Stimulated activated CD4-positive, alpha-beta T cell treated with anti-CD3 and anti-CD28 coated beads, Interleukin-12 subunit alpha, Interleukin-12 subunit beta, amount 100 ng/mL, for 48 hours (primary cell): ENCODE measurements at places on chromosomes 13 and 19.

GRCh38 chr13:111846391-111847159 is 220.4 kb upstream of the SOX1 start:
- DNase-seq = no peak

DNA sequence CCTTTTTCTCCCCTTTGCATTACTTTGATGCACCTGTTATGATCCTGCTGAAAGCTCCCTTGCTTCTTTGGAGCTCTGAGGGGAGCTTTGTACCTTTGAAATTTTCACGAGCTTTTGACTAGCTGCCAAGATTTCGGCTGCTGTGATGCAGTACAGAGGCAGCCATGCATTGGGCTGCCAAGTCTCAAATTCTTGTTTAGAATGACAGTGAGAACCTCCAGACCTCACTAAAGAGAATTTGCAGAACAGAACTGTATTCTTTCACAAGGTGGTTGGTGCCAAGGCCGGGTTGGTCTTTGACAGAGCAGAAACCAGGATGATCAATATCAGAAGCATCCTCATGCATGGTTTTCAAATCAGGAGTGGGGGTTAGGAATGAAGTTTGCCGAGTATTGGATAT is 414.8 kb downstream of the GPC5 start:
- no peak for DNase-seq

- DNase-seq = no peak
Measured at GRCh38 chr13:33956346-33956745, 138.4 kb downstream of the RFC3 start.

DNA sequence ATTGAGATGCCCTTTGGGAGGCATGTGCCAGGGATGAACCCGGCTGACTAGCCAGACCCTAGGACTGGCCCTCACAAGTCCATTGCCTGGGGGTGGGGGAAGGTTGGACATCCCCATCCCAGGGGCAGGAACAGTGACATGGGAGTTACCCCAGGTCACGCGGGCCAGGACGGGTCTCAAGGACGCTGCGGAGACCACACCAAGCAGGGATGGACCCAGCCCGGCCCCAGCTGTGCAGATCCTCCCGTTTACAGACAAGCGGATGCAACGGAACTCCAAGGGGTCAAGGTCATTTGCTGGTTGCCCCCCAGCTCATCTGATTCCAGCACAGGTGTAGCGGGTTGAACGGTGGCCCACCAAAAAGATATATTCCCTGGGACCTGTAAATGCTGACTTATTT is 20.0 kb downstream of the F2RL3 start:
- no peak for DNase-seq

DNA sequence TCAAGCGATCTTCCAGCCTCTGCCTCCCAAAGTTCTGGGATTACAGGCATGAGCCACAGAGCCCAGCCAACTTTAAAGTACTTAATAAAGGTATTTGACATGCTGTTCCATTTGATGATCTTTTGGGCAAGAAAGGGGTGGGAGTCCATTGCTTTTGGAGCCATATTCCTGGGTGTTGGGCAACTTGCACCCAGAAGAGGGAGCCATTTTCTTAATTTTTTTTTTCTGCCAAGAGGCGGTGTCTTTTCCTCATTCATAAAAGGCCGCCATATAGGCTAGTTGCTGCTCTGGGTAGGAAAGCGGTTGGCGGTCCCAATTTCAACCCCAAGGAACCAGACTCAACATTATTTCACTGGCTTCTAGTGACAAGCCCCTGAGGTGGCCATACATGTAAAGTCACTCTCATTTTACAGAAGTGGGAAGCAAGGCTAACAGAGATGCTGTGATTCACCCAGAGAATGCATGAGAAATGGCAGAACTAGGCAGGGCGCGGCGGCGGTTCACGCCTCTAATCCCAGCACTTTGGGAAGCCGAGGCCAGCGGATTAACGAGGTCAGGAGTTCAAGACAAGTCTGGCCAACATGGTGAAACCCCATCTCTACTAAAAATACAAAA is 139.6 kb downstream of the CACNA1A start:
- no peak for DNase-seq

DNA sequence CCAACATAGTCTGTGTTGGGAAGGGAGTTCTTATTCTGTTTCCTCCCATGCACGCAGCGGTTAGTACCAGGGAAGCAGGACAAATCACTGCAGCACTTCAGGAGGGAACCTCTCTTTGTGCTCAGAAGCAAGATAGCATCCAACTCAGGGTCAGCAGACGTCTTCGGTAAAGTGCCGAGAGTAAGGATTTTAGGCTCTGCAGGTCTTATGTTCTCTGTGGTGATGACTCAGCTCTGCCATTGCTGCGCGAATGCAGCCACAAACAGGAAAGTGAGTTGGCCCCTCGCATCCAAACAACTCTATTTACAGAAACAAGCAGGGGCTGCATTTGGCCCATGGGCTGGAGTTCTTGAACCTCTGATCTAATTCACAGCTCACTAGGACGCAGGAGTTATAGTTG is 122.1 kb upstream of the SPATA13 start:
- no peak for DNase-seq

DNA sequence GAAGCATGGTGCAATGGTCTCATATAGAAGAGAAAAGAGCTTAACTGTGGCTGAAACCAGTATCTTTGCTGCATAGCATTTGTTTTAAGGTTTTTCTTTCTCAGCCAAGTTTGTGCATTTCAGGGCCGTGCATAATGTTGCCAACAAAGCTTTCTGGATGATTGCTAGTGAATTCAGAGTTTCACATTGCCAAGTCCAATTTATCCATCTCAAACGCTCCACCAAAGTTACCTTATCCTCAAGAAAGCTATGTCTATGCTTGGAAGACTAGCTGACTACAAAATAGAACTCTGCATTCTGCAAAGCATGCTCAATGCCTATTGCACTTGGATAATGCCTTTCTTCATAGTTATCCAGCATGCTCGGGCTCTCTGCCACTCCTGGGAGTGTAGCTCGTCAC is 535.8 kb upstream of the SGCG start:
- DNase-seq = no peak

- DNase-seq = no peak
Measured at GRCh38 chr13:107091428-107091827, 523.5 kb upstream of the ARGLU1 start.
